ENCODE measurements at places on chromosomes 4 and X. TPM values are rescaled to one million over a fixed set of nuclear protein-coding genes. Genes with fewer than 3 reads are reported as not detected.

Gene ZCCHC18
- not detected for total RNA-seq

Gene SERPINA7
- total RNA-seq, result not detected

Gene BST1
- total RNA-seq, result 10.2 TPM

Gene EVC2
- not detected for total RNA-seq

Gene WNK3
- total RNA-seq, result 0.67 TPM

Gene AP1S2
- 27.3 TPM for total RNA-seq

Gene CFAP47
- total RNA-seq, result 0.15 TPM

Gene ZNF732
- not detected for total RNA-seq

Gene SMR3B
- total RNA-seq, result not detected

Gene RHOXF1
- total RNA-seq, result not detected

Gene GIMD1
- not detected for total RNA-seq

Gene ENOPH1
- 57.6 TPM for total RNA-seq

Gene JADE1
- 26.7 TPM for total RNA-seq

Gene MAOB
- not detected for total RNA-seq

Gene APELA
- total RNA-seq, result not detected

Gene SPP1
- 1,528 TPM for total RNA-seq

Gene FAM9B
- total RNA-seq, result not detected

Gene LGI2
- not detected for total RNA-seq

Gene ARMCX1
- total RNA-seq, result 0.05 TPM

Gene RAB41
- not detected for total RNA-seq

Gene DGKK
- total RNA-seq, result not detected

Gene CHRDL1
- total RNA-seq, result not detected

Gene ARX
- 0.20 TPM for total RNA-seq

Gene TMEM35A
- 0.74 TPM for total RNA-seq

Gene NHSL2
- 0.05 TPM for total RNA-seq

Gene DRP2
- total RNA-seq, result 0.35 TPM

Gene NLGN4X
- not detected for total RNA-seq

Gene VCX3B
- total RNA-seq, result not detected

Gene PNMA3
- not detected for total RNA-seq

Gene CT45A2
- not detected for total RNA-seq

Gene CT47B1
- not detected for total RNA-seq

Gene HPF1
- 25.5 TPM for total RNA-seq

Gene TEX13C
- not detected for total RNA-seq

Gene ABLIM2
- total RNA-seq, result 2.3 TPM

Gene EMCN
- not detected for total RNA-seq

Gene CRMP1
- total RNA-seq, result 0.07 TPM

Gene GYPA
- not detected for total RNA-seq

Gene TLR8
- not detected for total RNA-seq

Gene PPP3CA
- total RNA-seq, result 16.5 TPM

Gene ANTXR2
- total RNA-seq, result 38.3 TPM

Gene MAGEC3
- total RNA-seq, result not detected

Gene RENBP
- total RNA-seq, result 0.87 TPM

Gene THOC2
- total RNA-seq, result 108 TPM

Gene TLR2
- 0.10 TPM for total RNA-seq

Gene ZNF157
- not detected for total RNA-seq

Gene GLOD5
- not detected for total RNA-seq

Gene PNCK
- 0.42 TPM for total RNA-seq

Gene SPANXD
- not detected for total RNA-seq

All from NCI-H460 (cell line).